ENCODE measurements at places on chromosomes 12 and 14.

DNA sequence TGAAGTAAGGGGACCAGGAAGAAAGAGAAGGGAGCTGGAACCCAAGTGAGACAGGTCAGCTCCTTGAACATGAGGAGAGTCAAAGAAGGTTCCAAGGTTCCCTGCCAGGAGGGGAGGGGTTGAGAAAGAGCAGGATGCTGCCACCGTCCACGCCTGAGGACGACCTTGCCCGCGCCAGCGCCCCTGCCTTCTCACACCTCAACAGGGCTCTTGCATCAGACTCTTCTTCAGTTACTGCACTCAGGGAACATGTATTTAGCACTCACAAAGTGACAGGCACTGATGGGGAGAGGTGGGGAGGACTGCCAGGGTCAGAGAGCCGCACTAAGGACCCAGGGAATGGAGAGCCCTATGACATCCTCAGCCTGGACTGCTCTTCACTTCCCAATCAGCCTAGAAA, 102.1 kb upstream of the NUDT4 start:
- no peak for DNase-seq

DNA sequence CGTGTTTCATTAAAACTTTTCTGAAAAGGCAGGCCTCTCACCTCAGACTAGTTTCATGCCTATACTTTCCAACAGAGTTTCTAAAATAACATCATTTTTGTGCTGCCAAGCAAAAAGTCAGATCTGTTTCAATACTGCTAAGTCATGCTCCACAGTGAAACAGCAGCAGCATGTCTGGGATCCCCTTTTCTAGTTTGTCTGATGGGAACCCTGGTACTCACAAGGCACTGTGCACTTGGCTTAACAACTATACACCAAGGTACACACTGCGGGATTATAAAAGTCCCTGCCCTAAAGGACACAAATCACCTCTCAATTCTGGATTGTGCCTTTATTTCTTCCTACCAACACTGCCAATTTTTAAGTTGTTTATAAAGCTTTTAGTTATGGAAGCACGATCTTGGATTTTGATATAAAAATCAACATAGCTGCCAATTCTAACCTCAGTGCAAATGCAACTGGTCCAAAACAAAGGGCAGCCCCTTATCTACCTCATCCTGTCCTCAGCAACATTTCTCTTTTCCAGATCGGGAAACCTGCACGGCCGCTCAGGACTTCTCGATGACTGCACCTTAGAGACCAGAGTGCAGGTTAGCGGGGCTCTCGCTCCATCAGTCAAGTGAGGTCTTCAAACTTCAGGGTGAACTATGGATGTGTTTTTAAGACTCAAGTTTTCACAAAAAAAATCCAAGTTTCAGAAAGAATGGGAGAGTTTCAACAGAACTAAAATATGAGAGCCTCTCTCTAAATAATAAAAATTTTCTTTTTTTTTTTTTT, 1.7 kb upstream of the EIF5 start:
- DNase-seq, result no peak

DNA sequence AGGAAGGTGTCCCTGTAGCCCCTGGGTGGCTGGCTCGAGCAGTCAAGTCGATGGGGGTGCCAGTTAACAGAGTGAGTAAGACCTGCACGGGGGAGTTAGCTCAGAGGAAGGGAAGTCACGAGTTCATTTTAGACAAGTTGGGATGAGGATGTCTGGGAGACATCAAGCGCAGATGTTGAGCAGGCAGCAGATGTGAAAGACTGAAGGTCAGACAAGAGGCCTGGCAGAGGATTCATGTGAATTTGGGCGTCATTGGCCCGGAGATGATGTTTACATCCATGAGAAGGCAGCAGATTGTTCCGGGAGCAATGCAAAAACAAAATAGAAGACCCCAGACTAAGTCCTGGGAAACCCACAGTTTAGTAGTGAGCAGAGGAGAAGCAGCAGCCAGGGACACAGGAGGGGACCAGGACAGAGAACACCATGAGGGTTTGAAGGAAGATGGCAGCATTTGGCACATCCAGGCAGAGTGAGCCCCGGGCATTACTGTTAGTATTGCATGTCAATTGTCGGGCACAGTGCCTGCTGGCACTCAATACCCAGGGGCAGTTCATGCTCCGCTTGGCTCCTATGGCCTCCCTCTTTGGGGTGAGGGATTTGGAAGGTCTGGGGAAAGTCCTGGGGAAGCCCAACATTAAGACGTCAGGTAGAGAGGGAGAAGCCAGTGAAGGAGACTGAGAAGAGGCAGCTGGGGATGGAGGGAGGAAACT, 15.1 kb downstream of the LTBP2 start:
- DNase-seq, result no peak

GRCh38 chr12:109765446-109765810, 51.8 kb downstream of the FAM222A start:
- no peak for DNase-seq

DNA sequence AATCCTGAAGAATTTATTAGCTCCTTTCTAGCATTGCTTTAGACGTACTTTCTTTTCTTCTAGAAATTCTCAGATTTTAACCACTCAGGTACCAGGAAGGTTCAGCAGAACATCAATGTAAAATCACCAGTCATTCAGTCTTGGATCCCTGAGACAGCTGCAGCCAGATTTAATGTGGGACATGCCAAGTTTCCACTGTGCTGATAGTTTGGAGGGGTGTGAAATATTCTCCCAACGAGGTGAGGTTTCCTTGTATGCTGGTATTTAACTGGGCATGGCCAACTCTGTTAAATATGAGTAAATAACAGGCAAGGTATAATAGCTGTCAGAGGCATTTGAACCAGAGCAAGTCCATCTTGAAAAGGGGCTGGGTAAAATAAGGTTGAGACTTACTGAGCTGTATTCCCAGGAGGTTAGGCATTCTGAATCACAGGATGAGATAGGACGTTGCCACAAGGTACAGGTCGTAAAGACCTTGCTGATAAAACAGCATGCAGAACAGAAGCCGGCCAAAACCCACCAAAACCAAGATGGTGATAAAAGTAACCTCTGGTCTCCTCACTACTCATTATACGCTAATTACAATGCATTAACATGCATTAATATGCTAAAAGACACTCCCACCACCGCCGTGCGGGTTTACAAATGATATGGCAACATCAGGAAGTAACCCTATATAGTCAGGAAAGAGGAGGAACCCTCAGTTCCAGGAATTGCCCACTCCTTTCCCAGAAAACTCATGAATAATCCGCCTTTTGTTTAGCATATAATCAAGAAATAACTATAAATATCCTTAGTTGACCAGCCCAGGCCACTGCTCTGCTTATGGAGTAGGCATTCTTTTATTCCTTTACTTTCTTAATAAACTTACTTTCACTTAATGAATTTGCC, 75.2 kb upstream of the RASSF8 start:
- no peak for DNase-seq

GRCh38 chr12:53042607-53043454, 7.0 kb upstream of the TNS2 start:
- no peak for DNase-seq

DNA sequence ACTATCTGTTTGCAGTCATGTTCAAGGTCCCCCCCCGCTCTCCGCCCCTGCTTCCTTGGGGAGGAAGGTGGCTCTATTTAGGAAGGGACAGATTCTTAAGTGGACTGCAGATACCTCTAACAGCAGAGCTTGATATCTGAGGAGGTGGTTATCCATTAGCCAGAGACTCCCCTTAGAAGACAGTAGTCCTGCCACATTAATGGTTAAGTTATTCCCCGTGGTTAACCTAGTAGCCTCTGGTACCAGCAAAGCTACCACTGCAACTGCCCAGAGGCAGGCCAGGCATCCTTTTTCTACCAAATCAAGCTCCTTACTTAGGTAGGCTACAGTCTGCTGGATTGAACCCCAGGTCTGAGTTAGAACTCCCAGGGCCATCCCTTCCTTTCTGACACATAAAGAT, 162.1 kb upstream of the AVPR1A start:
- DNase-seq, result no peak

DNA sequence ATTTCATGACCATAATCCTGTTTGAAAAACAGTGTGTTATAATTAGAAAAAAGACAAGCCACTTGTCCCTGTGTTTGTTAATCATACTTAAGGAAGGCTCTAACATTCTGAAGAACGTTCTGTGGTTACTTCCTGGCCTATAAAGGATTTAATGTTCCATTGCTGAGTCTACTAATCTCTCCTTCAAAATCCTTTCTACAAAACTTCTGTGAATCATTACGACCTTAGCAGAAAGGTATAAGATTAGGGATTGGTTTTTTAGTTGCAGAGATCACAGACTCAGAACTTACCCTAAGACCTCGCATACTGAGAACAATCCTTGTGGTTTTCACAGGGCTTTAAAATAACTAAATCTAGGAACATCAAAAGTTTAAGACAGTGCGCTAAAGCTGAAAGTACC, 48.3 kb downstream of the TMCC3 start:
- no peak for DNase-seq

- no peak for DNase-seq
These were observed 1.9 kb downstream of the BRI3BP start for GRCh38 chr12:124995200-124995961.

- DNase-seq, result no peak
These were observed 1.9 kb downstream of the DUSP16 start for GRCh38 chr12:12560587-12561370.

- DNase-seq, result no peak
These were observed 40.4 kb upstream of the GZMB start for GRCh38 chr14:24674204-24674970.

DNA sequence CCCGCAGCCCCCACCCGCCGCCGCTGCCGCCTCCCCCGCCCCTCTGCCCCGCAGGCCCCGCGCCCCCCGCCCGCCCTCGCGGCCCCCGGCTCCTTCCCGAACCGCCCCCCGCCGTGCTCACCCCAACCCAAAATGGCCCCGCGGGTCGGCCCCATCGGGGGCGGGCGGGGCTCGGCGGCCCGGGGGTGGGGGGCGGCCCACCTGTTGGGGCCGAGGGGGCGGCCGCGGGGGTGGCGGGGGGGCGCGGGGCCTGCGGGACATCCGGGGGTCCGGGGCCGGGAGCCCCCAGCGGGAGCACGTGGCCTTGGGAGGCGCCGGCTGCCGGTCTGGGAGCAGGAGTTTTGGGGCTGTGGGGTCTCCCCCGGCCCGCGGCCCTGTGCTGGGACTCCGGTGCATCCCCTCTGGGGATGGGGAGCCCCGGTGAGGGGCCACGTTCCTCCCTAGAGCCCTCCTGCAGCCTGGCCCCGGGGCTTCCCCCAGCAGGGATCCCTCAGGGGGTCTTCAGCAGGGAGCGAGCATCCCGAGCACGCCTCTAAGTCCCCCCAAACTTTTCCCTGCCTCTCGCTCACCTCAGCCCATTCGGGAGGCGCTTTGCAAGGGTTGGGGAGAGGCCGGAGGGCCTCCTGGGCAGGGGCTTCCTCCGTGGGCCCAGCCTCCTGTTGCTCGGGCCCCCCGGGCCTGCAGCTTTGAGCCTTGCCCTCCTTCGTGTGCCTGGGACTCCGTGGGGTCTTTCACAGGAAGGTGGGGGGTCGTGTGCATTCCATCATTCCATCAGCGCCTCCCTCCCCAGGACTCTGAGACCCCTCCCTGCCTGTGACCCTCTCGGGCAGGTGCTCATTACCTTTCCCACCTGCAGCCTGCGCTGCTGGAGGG, 710 bp downstream of the MTA1 start:
- DNase-seq, result no peak

GRCh38 chr12:86257134-86257533, 943 bp upstream of the MGAT4C start:
- DNase-seq, result no peak

DNA sequence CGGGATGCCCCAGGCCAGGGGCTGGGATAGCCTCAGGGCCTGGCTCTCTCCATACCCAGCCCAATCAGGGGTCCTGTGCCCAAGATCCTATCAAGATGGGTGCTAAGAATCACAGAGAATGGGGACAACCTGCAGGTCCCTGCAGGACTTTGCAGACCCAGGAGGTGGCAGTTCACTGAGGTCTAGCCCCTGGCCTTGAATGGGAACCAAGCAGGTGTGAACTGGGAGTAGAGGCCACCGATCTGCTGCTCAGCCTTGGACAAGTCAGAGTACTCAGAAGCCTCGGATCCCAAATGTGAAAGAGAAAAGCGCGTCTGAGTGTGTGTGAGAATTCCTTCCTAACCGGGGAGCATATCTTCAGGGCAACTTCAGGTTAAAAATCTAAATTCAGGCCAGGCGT, 76.2 kb downstream of the ARL6IP4 start:
- no peak for DNase-seq
